A673 (cell line): ENCODE measurements at places on chromosomes 7 and 10. TPM values are rescaled to one million over a fixed set of nuclear protein-coding genes. Genes with fewer than 3 reads are reported as not detected.

The CAMK2B gene
- total RNA-seq = 0.13 and 0.42 TPM in 2 replicates

The SEPTIN14 gene
- total RNA-seq = not detected in 2 replicates

The PDK4 gene
- total RNA-seq = not detected in 2 replicates

The CUBN gene
- total RNA-seq = 1.9 and 3.4 TPM in 2 replicates

The NME8 gene
- total RNA-seq = not detected in 2 replicates

The TMEM196 gene
- not detected in 2 replicates for total RNA-seq

The CALHM3 gene
- total RNA-seq = not detected in 2 replicates

The AGBL3 gene
- total RNA-seq = 2.4 and 2.9 TPM in 2 replicates

The CASTOR2 gene
- total RNA-seq = 20.5 and 29.9 TPM in 2 replicates

The CALHM1 gene
- total RNA-seq = not detected in 2 replicates

The NRP1 gene
- 31.7 and 32.8 TPM in 2 replicates for total RNA-seq

The CLCN1 gene
- total RNA-seq = not detected in 2 replicates

The CCDC6 gene
- total RNA-seq = 28.1 and 28.8 TPM in 2 replicates

The NEURL1 gene
- total RNA-seq = 0.50 and 0.52 TPM in 2 replicates

DNA sequence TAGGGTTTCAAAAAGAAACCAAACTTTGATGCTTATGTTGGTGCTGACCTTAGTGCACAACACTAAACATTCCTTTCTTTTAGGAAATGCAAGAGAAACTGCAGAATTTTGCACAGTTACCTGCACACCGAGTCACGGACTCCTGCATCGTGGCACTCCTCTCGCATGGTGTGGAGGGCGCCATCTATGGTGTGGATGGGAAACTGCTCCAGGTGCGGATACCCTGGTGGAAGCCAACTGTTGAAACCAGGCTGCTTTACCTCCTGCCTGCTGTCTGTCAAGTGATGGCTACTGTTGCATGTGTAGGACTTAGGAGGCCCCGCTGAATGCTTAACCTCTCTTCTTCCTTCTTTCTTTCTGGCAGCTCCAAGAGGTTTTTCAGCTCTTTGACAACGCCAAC is 11.7 kb downstream of the CASP2 start:
- H3K36me3 ChIP-seq = peaks cover 80% of the 10 kb centered on the region
- H3K4me1 ChIP-seq = peaks cover 28% of the 10 kb centered on the region
- no peaks in the 10 kb centered on the region for H3K27me3 ChIP-seq
- no peak overlapping the region for H3K4me3 ChIP-seq

DNA sequence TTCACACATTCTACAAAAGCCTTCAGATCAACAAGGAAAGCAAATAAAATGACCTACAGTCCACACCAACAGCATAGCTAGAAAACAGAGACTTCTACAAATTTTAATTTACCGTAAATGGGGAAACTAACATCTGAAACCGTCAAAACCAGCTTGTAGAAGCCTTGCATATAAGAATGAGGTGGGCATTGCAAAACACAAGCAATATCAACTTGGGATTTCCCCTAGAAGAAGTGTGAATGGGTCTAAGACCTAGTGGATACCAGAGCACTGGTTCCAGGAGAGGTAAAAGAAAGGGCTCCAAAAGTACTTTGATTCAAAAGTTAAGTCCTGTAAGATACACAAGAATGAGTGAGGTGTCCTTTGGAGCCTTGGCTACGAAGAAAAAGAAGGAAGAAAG is 18.7 kb downstream of the RTKN2 start:
- peak overlapping the region; percentile 50 for H3K27ac ChIP-seq
- H3K36me3 ChIP-seq = no peaks in the 10 kb centered on the region
- no peaks in the 10 kb centered on the region for H3K27me3 ChIP-seq
- H3K4me1 ChIP-seq = peaks cover 66% of the 10 kb centered on the region
- no peak for DNase-seq
- H3K4me3 ChIP-seq = no peak overlapping the region

DNA sequence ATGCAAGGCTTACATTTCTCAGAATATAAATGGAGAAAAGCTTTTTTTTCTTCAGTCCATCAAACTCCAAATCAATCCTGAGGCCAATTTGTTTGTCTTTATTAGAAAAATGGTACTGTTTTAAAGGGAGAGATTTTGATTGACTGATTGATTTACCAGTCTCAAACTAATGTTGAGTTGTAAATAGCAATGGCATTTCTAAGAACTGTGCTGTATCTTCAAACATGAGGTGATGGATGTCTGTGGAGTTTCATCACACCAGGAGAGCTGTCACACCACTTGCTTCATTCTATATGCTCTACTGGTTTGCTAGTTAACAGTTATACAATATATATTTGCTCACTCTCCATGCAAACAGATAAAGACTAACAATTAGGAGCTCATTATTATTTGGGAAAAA is 39.0 kb upstream of the LRRTM3 start:
- H3K27me3 ChIP-seq = no peaks in the 10 kb centered on the region
- H3K4me3 ChIP-seq = no peak overlapping the region
- H3K27ac ChIP-seq = no peak overlapping the region
- no peaks in the 10 kb centered on the region for H3K36me3 ChIP-seq

DNA sequence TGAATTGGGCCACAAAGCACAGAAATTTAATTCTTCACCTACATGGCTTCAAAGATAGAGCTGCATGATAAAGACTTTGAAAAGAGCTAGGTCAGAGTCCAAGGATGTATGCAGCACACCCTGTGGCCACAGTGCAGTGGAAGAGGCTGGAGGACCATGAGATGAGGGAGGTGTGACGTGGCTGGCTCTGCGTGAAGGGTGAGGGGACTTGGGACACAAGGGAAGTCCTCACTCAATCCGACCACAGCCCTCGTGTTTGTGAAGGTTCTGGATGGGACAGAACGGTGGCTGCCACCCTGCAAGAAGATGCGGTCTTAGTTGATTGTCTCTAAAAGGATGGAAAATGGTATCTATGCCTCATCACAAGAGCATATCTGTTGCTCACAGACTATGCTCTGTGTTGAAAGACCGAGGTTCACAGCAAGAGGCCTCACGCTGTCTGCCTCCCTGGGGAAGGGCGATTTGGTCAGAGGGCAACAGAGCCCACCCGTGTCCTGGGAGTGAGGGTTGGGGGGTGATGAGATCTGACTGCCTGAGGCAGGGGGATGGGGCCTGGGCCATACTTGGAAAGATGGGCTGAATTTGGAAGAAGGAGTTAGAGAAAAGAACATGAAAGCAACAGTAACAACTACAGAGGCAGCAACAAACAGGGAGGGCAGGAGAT is 174.4 kb upstream of the SHH start:
- H3K27me3 ChIP-seq = peaks cover 15% of the 10 kb centered on the region
- DNase-seq = no peak
- no peaks in the 10 kb centered on the region for H3K36me3 ChIP-seq
- H3K27ac ChIP-seq = no peak overlapping the region
- no peaks in the 10 kb centered on the region for H3K4me1 ChIP-seq
- no peak overlapping the region for H3K4me3 ChIP-seq

DNA sequence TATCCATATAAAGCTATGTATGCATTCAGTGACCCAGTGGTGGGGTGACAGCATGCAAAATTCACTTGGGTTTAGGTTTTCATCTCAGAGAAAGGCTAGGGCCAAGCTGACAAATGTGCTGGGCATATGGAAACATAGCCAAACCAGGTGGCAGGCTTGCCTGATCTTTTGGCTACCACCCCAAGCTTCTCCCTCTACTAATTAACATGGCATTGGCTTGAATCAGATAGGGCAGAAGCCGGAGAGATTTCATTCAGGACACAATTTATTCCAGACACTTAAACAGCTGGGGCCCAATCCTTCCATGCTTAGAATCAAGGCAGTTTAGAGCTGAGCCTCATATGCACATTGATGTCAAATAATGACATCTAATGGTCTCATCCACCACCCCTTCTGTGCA is 95.5 kb upstream of the AGK start:
- DNase-seq = no peak
- no peaks in the 10 kb centered on the region for H3K27me3 ChIP-seq
- H3K4me3 ChIP-seq = no peak overlapping the region
- H3K36me3 ChIP-seq = no peaks in the 10 kb centered on the region

- no peak overlapping the region for H3K4me3 ChIP-seq
- no peak for DNase-seq
- peaks cover 4% of the 10 kb centered on the region for H3K4me1 ChIP-seq
- H3K27ac ChIP-seq = no peak overlapping the region
- H3K36me3 ChIP-seq = no peaks in the 10 kb centered on the region
- H3K27me3 ChIP-seq = no peaks in the 10 kb centered on the region
Measured at GRCh38 chr7:27647046-27647445, 15.6 kb downstream of the HIBADH start.

- DNase-seq = no peak
- no peaks in the 10 kb centered on the region for H3K4me1 ChIP-seq
- H3K36me3 ChIP-seq = no peaks in the 10 kb centered on the region
- no peak overlapping the region for H3K4me3 ChIP-seq
Measured at GRCh38 chr7:14673202-14673601, 229.3 kb downstream of the DGKB start.

GRCh38 chr7:16067711-16068110 is 353.6 kb downstream of the CRPPA start:
- H3K36me3 ChIP-seq = no peaks in the 10 kb centered on the region
- no peak overlapping the region for H3K27ac ChIP-seq
- peaks cover 24% of the 10 kb centered on the region for H3K4me1 ChIP-seq
- DNase-seq = no peak
- peaks cover 76% of the 10 kb centered on the region for H3K27me3 ChIP-seq

DNA sequence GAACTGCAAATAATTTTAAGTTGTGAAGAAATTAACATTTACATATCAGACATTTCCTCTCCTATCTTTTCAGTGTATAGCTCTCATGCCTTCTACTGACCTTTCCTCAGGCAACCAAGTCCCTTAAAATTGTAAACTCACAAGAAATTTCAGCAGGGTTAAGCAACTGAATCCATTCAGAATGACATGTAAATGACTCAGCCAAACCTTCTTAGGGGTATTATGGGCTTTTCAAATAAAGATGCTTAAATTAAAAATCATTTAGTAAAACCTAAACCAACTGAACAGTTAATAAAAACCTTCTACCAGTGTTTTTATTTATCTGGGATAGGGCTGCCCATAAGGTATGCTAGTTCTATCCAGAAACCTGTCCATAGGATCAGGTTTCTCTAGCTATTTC is 20.7 kb downstream of the WAPL start:
- no peak for DNase-seq
- H3K4me1 ChIP-seq = no peaks in the 10 kb centered on the region
- H3K36me3 ChIP-seq = peaks cover 34% of the 10 kb centered on the region
- H3K4me3 ChIP-seq = no peak overlapping the region
- H3K27ac ChIP-seq = no peak overlapping the region

- no peaks in the 10 kb centered on the region for H3K36me3 ChIP-seq
- peak overlapping the region; percentile 87 for H3K4me3 ChIP-seq
- DNase-seq = no peak
- no peaks in the 10 kb centered on the region for H3K27me3 ChIP-seq
- H3K4me1 ChIP-seq = no peaks in the 10 kb centered on the region
Measured at GRCh38 chr10:124918191-124918830, 23.6 kb upstream of the ZRANB1 start.

- H3K27ac ChIP-seq = peak overlapping the region; percentile 81
- peak; percentile 77 for DNase-seq
- H3K27me3 ChIP-seq = peaks cover 20% of the 10 kb centered on the region
- H3K4me3 ChIP-seq = peak overlapping the region; percentile 79
Measured at GRCh38 chr7:37920849-37921805, 687 bp downstream of the EPDR1 start.

DNA sequence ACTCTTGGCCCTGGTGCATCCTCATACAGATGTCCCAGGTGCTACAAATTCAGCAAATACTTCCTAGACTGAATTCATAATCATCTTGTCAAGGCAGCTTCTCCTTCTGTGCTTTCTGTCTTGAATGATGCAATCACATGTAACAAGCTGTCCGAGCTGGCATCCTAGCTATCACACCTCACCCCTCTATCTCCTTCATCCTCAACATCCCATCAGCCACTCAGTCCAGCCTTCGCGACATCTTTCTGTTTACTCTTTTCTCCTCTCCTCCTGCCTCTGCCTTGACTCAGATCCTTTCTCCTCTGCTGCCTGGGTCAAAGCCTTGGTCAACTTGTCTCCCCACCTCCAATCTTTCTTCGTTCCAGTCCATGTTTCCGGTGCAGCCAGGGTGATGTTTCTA is 240.4 kb upstream of the CELF2 start:
- DNase-seq = no peak
- no peak overlapping the region for H3K4me3 ChIP-seq
- peaks cover 5% of the 10 kb centered on the region for H3K27me3 ChIP-seq
- no peaks in the 10 kb centered on the region for H3K36me3 ChIP-seq
- H3K4me1 ChIP-seq = no peaks in the 10 kb centered on the region

- H3K27ac ChIP-seq = no peak within 1 kb of the TSS
- no peak for DNase-seq
- H3K36me3 ChIP-seq = no peaks in the 10 kb centered on the region
- peaks cover 5% of the 10 kb centered on the region for H3K4me1 ChIP-seq
Measured at GRCh38 chr10:133379152-133379800, at the start of gene PAOX. PAOX (plus strand) TSS chr10:133379262; CDS start chr10:133379317, 55 bp downstream.

GRCh38 chr10:125057158-125058001 is 103.0 kb downstream of the CTBP2 start:
- peaks cover 62% of the 10 kb centered on the region for H3K4me1 ChIP-seq
- H3K36me3 ChIP-seq = peaks cover 9% of the 10 kb centered on the region
- no peaks in the 10 kb centered on the region for H3K27me3 ChIP-seq
- H3K4me3 ChIP-seq = no peak overlapping the region
- H3K27ac ChIP-seq = peak overlapping the region; percentile 48

DNA sequence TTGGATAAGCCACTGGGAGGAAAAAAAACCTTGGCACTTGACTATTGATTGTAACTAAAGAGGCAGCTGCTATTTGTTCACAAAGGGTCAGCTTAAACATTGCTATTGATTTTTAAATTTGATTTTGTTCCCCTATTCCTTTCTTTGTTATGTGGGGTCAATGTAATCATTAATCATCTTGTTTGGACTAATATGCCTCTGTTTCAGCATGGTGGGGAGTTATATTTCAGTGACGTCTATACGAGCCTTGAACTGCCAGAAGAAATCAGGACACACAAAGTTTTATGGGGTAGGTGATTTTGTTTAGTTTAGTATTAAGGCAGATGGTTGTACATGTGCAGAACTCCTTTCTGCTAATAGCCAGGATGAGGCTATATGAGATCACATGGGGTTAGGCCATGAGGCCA is 7.5 kb downstream of the AS3MT start:
- no peaks in the 10 kb centered on the region for H3K36me3 ChIP-seq
- no peak for DNase-seq
- no peaks in the 10 kb centered on the region for H3K4me1 ChIP-seq
- no peak overlapping the region for H3K27ac ChIP-seq

GRCh38 chr7:74544706-74545469 is 91.2 kb downstream of the GTF2IRD1 start:
- H3K27ac ChIP-seq = no peak overlapping the region
- H3K4me3 ChIP-seq = no peak overlapping the region
- H3K4me1 ChIP-seq = no peaks in the 10 kb centered on the region
- peaks cover 41% of the 10 kb centered on the region for H3K36me3 ChIP-seq

DNA sequence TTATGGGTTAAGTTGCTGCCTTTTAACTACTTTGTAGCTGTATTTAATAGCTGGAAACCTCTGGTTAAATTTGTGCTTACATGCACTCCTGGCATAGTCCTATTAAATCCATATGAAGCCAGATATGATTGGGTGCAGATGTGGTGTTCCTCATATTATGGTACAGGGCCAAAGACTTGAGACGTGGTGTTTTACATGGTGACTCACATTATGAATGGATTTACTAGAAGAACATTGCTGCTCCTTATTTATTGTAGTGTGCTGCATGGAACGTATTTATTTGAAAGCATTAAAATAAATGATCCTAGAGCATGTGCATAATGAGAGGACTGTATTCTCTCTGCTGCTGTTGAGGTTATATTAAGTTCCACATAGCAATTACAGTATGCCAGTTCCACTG is 224.1 kb downstream of the SLC25A13 start:
- no peaks in the 10 kb centered on the region for H3K4me1 ChIP-seq
- no peak overlapping the region for H3K27ac ChIP-seq
- no peaks in the 10 kb centered on the region for H3K36me3 ChIP-seq
- DNase-seq = no peak
- no peaks in the 10 kb centered on the region for H3K27me3 ChIP-seq
